ENCODE measurements at places on chromosomes 13 and 19.

DNA sequence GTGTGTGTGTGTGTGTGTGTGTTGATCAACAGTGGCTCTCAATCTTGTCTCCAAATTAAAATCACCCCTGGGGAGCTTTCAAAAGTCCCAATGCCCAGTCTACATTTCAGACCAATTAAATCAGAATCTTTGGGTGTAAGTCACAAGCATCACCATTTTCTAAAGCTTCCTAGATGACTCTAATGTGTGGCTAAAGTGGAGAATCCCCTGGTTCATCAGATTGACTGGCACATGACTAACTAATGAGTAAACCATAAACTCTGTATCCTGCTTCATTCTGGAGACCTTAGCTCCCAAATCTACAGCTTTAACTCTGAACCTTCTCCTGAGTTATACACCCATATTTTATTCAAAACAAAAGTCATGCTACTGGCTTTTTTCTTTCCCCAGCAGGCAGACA is 131.3 kb downstream of the SUCLA2 start:
- DNase-seq: no peak

GRCh38 chr19:19551853-19552192 is 13.8 kb downstream of the CILP2 start:
- no peak for DNase-seq

GRCh38 chr13:46796129-46796514 is 839 bp downstream of the ESD start:
- no peak for DNase-seq

DNA sequence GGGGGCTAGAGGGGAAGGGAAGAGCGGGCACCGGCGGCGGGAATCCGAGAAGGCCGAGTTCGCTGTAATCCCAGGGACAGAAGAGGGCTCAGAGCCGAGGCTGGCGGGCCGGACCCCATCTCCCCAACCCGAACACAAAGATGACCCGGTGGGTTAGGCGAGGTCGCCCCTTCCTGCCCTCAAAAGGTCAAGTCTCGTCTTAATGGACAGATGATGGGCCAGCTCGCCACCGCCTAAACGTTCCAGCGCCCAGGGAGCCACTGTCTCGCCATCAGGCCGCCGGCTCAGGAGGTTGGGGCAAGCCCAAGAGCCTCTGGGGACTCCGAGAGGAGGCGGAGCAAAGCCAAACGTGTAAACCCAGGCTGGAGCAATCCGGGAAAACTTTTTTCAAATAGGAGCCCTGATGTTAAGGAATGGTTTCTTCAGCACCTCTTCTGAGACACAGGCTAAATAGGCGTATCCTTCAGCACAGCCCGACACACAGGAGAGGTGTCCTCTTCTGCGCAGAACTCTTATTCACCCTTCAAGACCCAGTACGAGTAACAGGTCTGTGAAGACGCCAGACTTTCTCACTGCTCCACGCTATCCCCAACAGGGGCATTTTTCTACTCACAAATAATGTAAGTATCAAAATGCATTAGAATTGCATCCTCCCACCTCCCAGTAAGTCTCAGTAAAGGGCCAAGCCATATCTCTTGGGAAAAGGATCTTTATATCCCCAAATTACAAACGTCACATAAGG is 6.3 kb upstream of the POU4F1 start:
- no peak for DNase-seq

- no peak for DNase-seq
These were observed 276.3 kb upstream of the SOX21 start for GRCh38 chr13:94988654-94989053.

DNA sequence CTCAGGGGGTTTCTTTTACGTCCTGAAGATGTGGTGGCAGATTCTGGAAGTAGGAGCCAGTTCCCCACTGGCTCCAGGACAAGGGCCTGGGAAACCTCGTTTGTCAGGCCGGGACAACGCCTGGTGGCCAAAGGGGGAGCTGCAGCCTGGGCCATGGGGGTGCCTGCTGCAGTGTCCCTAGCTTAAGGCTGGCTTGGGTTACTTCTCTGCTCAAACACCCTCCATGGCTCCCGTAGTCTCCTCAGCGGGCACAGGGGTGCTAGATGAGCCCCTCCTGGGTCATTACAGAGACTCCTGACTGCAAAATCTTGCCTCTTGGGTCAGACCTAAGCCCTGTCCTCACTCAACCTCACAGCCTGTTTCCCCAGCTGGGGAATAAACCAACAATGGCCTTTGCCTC is 14.7 kb downstream of the CILP2 start:
- DNase-seq: no peak

- no peak for DNase-seq
These were observed 1.3 kb downstream of the ISOC2 start for GRCh38 chr19:55459950-55460657.
